ENCODE measurements at places on chromosomes 3 and 15. TPM values are rescaled to one million over a fixed set of nuclear protein-coding genes. Genes with fewer than 3 reads are reported as not detected.

Gene CSNK1G1
- total RNA-seq = 12.3 TPM

Gene ECE2
- total RNA-seq = not detected

Gene TUSC7
- total RNA-seq = not detected

Gene EPHB3
- total RNA-seq = 0.92 TPM

Gene CPNE9
- total RNA-seq = not detected

Gene ANAPC13
- 80.5 TPM for total RNA-seq

Gene CLSTN2
- total RNA-seq = 3.0 TPM

Gene SKOR1
- total RNA-seq = not detected

Gene ADGRG7
- not detected for total RNA-seq

Gene FOXL2NB
- total RNA-seq = 3.5 TPM

Gene LXN
- 13.3 TPM for total RNA-seq

- DNase-seq = peak; percentile 41
Measured at GRCh38 chr3:169085827-169086226, 577.7 kb downstream of the MECOM start.

DNA sequence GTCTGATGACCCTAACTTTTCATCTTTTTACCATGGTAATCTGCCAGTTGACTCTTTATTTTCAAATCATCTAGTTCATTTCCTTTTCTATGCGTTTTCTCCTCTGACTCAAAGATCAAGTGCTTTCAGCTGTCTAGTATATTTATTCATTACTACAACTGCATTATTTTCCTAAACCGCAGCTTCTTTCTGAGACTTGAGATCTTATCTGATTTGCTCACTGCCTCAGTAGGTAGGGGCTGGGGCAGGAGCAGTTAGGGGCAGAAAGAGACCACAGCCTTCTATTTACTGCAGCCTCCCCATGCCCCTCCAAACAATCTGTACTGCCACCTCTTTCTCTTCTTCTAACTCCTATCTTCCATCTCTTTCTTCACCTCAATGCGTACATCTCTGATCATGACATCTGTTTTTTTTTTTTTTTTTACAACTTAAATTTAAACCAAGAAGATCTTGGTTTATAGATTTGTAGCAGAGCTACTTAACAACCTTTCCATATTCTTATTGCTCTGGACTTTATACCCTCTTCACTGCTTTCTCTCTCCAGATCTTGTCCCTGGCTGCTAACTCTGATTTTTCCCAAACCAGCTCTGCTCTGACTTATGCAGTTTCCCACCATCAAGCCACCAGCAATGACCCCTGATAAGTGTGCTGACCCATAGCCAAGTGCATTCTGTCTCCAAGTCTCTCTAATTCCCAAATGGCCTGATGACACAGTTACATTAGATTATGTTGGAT lies 52.2 kb downstream of the MOBP start:
- no peak for DNase-seq

DNA sequence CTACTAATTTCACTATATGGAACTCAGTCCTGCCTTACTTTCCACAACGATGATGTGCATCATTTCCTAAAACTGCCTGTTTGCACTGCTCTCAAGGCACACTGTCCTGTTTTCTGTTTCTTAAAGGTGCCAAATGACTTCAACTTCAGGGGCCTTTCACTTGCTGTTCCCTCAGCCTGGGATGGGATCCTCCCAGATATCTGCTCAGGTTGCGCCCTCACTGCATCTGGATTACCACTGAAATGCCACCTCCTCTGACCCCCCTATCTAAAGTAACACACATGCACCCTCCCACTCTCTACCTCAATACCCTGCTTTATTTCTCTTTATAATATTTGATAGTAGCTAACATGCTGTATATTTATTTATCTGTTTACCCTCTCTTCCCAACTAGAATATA lies 123.8 kb upstream of the CMC1 start:
- no peak for DNase-seq

DNA sequence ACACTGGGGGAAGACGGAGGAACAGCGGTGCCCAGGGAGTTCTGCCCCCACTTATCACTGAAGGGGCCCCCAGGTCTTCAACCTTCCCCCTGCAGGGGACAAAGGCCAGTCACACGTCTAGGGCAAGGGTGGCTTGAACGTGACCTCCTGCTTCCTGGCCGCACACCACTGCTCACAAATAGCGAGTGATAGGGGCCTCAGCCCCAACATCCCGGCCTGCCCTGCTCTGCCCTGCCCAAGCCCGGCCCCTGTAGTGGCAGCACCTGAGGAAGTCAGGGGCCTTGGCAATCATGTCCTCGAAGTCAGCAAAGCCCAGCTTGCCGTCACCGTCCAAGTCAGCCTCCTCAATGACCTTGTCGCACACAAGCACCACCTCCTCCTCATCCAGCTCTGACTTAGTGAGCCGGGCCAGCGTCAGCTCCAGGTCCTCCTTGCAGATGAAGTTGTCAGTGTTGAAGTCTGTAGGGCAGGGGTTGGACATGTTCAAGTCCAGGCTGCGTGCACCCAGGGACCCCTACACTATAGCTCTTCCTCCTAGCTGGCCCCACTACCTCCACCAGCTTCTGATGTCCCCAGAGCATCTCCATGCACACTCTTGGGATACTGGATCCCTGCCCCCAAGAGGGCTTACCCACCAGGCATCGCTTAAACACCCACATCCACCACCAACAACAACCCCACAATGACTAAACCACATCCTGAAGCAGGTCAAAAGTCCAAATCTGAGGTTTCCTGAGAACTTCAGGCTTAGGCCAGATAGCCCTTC lies 13.3 kb downstream of the SH2D7 start:
- no peak for DNase-seq

GRCh38 chr3:9883706-9884554 lies 3.9 kb upstream of the CIDEC start:
- no peak for DNase-seq

- no peak for DNase-seq
Measured at GRCh38 chr3:78348664-78349063, 1308.8 kb downstream of the ROBO2 start.

GRCh38 chr3:17342119-17342518 lies 400.3 kb downstream of the TBC1D5 start:
- no peak for DNase-seq

DNA sequence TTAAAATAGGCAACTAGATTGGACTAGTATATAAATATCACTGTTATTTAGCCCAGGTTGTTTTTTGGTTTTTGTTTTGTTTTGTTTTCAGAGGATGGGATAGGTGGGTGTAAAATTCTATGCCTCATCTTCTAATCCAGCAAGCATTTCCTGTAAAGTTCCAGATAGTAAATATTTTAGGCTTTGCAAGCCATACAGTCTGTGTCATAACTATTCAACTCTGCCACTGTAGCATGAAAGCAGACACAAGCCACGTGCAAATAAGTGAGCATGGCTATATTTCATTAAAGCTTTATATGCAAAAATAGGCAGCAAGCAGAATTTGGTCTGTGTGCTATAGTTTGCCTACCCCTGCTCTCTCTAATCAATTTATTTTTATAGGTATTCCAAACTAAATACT lies 657.3 kb upstream of the TGFBR2 start:
- no peak for DNase-seq

- no peak for DNase-seq
Measured at GRCh38 chr3:132294906-132295305, 22.3 kb upstream of the ACP3 start.

- peak; percentile 63 for DNase-seq
Measured at GRCh38 chr15:28021281-28022039, 77.7 kb downstream of the OCA2 start.

GRCh38 chr3:177597311-177598096 lies 400.2 kb upstream of the TBL1XR1 start:
- DNase-seq = peak; percentile 84

DNA sequence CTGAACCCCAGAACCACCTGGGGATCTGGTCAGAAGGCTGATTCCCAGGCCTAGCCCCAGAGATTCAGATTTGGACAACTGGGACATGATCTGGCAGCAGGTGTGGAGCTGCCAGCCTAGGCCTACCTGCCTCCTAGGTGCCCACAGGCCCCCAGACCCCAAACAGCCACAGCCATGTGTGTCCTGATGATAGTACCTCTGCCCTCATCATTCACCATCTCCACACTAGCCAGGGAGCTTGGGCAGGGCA lies 34.7 kb downstream of the HMCES start:
- no peak for DNase-seq

- DNase-seq = no peak
Measured at GRCh38 chr15:68230157-68231100, 901 bp upstream of the CLN6 start.

GRCh38 chr3:25826510-25826909 lies 36.6 kb downstream of the OXSM start:
- no peak for DNase-seq

All from epithelial cell of proximal tubule (primary cell).